ENCODE measurements at places on chromosomes 13 and 19. TPM values are rescaled to one million over a fixed set of nuclear protein-coding genes. Genes with fewer than 3 reads are reported as not detected.

Gene C19orf81
- not detected for total RNA-seq

Gene MRPL4
- 14.9 TPM for total RNA-seq

Gene FFAR2
- total RNA-seq: 16.5 TPM

Gene ZNF573
- total RNA-seq: 3.1 TPM

Gene CYP4F12
- 0.42 TPM for total RNA-seq

Gene ZNF429
- total RNA-seq: 8.4 TPM

Gene CBLC
- total RNA-seq: not detected

Gene SIGLEC8
- total RNA-seq: not detected

Gene FPR3
- 2.2 TPM for total RNA-seq

Gene ENOX1
- under 0.01 TPM for total RNA-seq

Gene CLEC17A
- 1.6 TPM for total RNA-seq

Gene SERTAD1
- 16.1 TPM for total RNA-seq

Gene KLHL1
- total RNA-seq: not detected

Gene PSG1
- not detected for total RNA-seq

Gene NXNL1
- total RNA-seq: not detected

Gene CYP4F8
- total RNA-seq: under 0.01 TPM

Gene MTUS2
- 0.10 TPM for total RNA-seq

Gene ZNF723
- not detected for total RNA-seq

Gene CCL25
- not detected for total RNA-seq

Gene GPR12
- total RNA-seq: not detected

Gene PRR19
- not detected for total RNA-seq

Gene REX1BD
- 48.7 TPM for total RNA-seq

Gene NTN5
- 0.63 TPM for total RNA-seq

Gene KIR2DL3
- 0.84 TPM for total RNA-seq

Gene ZNF625
- 1.7 TPM for total RNA-seq

Gene GNA15
- total RNA-seq: 48.3 TPM

Gene NPAS1
- total RNA-seq: 0.10 TPM

Gene LIG4
- total RNA-seq: 5.4 TPM

Gene LMTK3
- total RNA-seq: 1.5 TPM

Gene DOCK6
- total RNA-seq: 0.10 TPM

Gene CHAMP1
- total RNA-seq: 6.2 TPM

Gene MARK4
- total RNA-seq: 12.9 TPM

Gene FFAR1
- total RNA-seq: 1.9 TPM
